ENCODE measurements at places on chromosomes 1 and 21.
A peak's percentile ranks its signal among the peaks of the same experiment; 100 is the strongest.

DNA sequence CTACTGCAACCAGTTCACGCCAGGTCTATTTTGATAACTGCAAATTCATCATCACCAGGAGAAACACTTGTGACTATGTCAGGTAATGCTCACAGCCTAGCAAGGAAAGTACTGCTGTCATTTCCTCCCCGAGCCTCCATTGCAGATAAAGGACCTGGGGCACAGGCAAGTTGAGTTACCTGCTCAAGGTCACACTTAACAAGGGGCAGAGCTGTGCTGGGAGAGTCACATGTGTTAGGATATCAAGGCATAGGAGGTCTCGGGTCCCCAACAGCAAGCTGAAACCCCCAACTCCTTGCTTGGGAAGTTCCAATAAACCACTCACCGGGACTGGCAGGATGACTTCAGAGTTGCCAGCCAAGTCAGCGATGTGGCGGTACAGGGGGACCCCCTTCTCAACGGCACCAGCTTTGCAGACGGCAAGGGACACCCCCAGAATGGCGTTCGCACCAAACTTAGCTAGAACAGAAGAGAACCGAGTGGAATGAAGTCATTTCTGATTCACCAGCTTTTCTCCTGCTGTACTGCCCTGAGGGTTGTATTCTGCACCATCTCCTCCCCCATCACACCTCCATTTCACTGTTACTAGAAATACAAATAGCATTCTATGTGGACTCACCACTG is 11.6 kb downstream of the ENO1 start:
- no peak for DNase-seq

DNA sequence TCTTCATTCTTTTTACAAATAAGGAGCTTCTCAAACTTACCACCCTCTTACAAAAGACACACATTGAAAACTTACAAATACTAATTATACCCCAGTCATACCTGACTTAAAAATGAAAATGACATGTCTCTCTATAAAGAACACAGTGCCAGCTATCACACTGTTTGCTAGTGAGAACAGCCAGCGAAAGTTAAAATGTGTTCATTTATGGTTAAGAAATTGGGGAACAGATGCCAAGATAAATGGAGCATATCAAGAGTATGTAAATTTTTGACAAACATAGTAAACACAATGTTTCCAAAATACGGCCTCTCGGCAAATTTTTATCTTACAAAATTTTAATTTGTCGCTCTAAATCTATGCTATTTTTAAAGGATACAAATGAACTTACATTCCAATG is 1422.9 kb downstream of the KCNT2 start:
- DNase-seq = no peak

DNA sequence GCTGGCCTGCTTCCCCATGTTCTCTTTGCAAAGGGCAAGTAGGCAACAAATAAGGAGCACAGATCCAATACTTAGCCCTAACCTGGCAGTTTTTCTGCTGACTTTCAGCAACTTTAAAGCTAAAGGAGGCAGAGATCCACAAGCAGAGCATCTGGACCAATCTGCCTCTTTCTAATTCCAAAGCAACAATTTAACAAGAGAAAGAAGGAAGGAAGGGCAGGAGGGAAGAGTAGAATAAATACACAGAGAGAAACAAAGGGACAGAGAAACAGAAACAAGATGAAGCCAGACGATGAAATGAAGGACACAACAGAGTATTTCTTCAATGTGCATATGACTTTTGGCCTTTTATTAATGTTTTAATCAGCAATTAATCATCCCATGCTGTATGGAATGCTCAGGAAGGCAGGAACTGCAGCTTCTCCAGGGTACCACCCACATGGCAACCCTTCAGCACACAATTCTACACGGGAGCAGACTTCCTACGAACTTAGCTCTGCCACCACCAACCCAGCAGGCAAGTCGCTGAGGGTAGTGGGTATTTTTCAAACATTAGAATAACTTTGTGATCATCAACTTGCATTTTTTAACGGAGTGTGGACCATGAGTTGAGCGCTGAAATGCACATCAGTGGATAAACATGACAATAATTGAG is 15.3 kb downstream of the CLCC1 start:
- no peak for DNase-seq

GRCh38 chr1:95311014-95311413 is 77.0 kb downstream of the RWDD3 start:
- DNase-seq = no peak

DNA sequence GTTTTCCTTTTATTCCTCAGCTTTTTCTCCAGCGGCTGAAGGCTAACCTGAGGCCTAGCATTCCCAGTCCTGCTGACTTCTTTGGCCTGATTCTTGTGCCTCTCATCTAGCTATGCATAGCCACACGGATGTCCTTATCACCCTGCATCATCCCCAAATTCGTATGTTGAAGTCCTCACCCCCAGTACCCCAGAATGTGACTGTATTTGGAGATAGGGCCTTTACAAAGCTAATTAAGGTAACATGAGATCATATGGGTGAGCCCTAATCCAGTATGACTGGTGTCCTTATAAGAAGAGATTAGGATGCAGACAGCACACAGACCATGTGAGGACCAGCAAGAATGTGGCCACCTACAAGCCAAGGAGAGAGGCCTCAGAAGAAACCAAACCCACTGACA is 44.6 kb downstream of the CDCP2 start:
- no peak for DNase-seq

DNA sequence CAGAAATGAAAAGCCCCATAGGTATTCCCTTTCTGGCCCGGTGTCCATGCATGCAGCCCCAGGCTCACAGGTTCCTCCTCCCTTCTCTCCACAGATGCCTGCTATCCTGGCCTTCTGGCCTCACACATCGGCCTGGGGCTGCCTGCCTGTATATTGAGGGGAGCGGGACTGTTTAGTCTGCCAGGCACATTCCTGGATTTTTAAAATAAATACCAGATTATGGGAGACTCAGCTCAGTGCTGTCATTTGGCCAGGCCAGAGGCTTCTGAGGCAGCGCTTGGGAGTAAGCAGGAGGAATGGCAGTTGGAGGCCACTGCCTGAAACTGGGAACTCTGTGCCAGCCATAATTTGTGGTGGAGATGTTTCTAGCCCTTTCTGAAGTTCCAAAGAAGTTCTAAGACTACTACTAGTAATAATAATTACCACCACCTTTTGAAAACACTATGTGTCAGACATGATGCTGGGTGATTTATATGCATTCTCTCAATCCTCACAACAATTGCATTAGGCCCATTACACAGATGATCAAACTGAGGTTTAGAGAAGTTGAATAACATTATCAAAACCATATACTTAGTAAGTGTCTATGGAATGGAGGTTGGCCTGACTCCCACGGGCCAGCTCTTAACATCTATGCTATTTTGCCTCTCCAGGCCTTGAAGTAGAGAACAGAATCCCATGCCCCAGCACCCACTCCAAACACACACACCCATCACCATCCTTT is 107.6 kb downstream of the PLXNA2 start:
- no peak for DNase-seq

DNA sequence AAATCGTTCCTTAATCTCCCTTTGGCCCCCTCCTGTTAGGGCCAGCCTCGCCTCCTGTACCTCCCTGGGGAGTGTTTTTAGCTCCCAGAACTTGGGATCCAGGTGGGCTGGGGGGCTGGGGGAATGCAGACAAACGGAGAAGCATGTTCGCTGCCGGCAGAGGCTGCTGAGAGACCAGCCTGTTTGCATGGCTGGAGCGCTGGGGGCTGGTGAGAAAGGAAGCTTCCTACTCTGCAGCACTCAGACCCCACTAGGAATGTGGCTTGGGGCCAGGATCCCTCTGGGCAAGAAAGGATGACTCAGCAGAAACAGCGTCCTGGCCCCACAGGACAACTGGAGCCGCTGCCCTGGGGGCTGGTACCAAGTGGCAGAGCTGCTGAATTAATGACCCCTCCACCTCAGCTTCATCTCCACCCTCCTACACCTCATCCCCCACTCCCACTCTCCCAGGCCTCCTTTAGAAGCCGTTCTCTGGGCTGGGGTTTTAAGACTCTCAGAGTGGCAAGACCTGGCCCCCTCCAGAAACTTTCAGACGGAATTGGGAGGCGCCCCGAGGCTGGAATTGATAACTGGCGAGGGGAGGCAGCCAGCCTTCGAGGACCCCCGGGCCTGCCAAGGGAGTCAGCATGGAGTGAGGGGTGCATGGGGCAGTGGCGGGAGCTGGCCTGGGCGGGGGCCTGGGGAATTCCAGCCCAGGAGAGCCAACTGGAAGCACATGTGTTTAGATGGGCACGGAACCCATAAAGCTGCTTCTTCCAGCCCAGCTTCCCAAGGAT is 28.5 kb upstream of the EPS8L3 start:
- no peak for DNase-seq

- no peak for DNase-seq
Observed at GRCh38 chr1:221715321-221716169, 26.3 kb downstream of the DUSP10 start.

DNA sequence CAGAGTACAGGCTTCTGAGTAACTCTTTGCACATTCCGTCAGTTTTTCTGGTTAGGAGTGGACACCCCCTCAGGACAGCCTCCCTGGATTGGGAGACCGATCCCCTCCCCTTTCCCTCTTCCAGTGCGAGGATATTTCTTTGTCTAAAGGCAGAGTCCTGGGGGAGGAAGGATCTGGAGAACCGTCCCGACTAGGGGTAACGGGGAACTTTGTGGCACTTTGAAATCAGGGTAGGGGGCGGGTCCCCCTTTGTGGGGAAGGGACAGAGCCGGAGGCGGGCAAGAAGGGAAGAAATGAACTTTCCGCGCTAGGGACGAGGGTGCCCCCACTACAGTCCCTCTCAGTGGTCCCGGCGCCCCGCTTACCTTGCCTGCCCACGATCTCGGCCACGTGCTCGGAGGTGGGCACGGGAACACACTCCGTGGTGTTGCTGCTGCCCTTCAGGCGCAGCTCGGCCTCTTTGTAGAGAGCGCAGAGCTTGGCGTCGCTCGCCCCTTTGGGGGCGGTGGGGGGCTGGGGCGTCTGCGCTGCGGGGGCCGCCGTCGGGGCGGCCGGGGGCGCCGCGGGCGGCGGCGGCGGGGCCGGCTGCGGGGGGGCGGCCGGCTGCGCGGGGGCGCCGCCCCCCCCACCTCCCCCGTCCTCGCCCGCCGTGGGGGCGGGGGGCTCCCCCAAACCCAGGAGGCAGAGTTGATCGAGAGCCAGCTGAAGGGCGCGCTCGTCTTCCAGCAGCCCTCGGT is 917 bp downstream of the MEX3A start:
- DNase-seq = no peak

DNA sequence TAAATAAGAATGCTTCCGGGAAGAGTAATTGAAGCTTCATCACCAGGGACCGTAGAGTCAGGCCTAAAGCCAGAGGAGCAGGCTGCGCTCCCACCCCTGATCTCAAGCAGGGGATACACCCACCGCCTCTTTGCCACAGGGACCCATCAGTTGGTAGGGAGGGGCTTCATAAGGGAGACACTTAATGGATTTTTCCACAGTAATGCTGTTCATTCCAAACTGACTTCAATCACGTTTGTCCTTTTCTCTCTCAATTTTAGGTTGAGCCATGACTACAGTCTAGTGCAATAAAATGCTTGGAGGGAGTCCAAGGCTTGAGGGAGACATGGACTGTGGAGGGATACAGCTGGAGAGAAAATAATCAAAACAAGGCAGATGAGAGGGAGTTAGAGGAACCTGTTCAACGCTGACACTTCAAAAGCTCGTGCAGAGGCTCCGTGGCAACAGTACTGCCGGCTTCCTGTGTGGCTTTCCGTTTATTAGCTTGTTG is 111.5 kb downstream of the SEC16B start:
- no peak for DNase-seq

DNA sequence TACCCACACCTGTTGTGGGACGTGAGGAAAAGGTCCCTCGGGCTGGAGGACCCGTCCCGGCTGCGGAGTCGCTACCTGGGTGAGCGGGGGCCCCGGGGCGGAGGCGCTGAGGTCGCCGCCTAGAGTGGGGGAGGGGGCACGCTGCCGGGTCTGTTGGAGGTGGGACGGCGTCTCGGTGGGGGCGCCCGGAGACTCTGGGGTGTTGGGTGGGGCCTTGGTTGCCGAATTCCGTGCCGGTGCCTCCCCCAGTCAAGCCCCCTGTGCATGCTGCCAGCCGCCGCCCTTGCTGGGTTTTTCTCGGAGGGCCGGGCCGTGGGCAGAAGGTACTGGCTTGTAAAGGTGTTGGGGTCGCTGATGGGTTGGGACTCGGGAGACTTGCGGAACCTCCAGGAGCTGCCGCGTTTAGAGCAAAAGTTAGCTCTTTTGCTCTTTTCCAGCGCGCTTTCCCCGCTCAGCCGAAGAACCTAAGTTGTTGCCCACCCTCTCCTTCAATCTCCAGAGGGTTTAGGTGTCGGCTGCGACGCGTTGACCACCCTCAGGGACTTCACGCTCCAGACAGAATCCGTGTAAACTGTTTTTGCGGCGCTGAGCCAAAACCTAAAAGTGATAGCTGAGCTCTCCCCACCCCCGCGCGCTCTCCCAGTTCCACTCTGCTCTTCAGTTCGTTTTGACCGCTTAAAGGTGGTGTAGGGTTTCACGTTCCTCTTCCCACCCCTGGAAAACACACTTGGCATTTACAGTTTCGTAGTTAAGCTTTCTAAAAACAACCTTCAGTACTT is at the start of gene MPC2:
MPC2 (minus strand) TSS at position 143 of the 779 bp plus-strand sequence. CDS start 1,231 bp downstream, outside the sequence.
- DNase-seq = peak; percentile 20

DNA sequence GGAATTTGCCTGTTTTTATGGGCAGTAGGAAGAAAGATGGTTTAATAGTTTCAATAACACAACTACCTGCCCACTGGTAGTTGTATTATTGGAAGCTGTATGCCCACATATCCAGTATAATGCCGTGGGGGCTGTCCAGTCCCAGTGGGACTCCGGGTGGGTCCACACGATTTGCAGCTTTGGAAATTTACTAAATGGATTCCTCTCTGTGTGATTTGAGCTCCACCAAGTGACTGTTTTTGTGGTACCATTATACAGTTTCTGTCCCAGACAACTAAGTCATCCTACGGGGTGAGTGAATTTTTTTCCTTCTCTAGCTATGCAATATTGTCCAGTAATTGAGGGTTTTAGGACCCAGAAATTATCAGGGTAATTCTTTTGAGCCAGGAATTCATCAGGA is 86.8 kb downstream of the PLA2G4A start:
- DNase-seq = no peak

DNA sequence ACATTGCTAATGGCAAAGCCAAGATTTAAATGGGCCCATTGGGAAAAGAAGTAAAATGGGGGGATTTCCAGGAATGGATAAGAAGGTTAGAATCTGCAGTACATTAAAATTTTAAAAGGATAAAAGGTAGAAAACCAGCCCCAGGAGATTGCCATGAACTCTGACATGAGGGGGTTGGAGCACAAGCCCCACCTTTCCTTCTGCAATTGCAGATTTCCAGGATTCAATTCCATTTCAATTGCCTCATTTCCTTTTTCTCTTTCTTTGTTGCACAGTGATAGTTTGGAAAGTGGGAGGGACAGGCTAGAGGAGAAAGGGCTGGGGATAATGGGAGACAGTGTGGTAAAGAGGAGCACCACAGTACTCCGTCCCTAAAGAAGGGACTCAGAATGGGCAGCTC is 238.5 kb upstream of the RAB4A start:
- no peak for DNase-seq

DNA sequence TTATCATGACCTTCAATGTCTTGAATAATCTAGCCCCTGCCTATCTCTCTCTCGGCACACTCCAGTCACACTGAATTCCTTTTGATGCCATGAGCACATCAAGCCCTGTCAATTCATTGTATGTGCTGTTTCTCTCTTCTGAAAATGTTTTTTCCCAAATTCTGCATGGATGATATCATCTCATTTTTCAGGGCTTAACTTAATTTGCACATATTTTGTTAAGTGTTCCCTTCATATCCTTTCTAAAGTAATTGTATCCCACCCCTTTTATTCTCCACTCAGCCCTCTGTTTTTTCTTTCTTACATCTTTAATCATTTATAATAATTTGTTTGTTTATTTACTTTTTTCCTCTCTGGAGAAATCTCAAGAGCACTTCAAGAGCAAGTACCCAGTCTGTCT is 149.9 kb downstream of the ZNF326 start:
- DNase-seq = no peak
